Left forelimb (tissue), 1 donor: ENCODE measurements at places on chromosomes 12 and 14.

- peak; percentile 51 for DNase-seq
These were observed 169.0 kb downstream of the ZFP36L1 start for GRCh38 chr14:68623826-68624225.

DNA sequence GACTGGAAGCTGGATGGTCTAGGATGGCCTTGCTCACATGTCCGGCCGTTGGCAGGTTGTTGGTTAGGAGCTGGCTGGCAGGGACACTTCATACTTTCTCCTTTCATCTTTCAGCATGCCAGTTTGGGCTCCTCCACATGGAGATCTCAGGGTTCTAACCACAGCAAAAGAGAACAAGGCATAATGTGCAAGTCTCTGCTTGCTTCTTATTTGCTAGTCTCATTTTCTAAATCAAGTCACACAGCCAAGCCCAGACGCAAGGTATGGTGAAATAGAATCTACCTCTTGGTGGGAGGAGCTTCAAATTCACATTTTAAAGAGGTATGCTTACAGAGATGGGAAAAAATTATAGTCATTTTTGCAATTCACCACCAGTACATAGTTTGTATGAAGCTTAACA, 69.1 kb upstream of the NAP1L1 start:
- DNase-seq, result no peak

GRCh38 chr12:53696655-53697331, 20.9 kb upstream of the ATP5MC2 start:
- DNase-seq, result no peak

GRCh38 chr12:47850153-47851084, 30.7 kb upstream of the HDAC7 start:
- no peak for DNase-seq

- no peak for DNase-seq
These were observed 6.9 kb downstream of the TGM1 start for GRCh38 chr14:24255931-24256711.

DNA sequence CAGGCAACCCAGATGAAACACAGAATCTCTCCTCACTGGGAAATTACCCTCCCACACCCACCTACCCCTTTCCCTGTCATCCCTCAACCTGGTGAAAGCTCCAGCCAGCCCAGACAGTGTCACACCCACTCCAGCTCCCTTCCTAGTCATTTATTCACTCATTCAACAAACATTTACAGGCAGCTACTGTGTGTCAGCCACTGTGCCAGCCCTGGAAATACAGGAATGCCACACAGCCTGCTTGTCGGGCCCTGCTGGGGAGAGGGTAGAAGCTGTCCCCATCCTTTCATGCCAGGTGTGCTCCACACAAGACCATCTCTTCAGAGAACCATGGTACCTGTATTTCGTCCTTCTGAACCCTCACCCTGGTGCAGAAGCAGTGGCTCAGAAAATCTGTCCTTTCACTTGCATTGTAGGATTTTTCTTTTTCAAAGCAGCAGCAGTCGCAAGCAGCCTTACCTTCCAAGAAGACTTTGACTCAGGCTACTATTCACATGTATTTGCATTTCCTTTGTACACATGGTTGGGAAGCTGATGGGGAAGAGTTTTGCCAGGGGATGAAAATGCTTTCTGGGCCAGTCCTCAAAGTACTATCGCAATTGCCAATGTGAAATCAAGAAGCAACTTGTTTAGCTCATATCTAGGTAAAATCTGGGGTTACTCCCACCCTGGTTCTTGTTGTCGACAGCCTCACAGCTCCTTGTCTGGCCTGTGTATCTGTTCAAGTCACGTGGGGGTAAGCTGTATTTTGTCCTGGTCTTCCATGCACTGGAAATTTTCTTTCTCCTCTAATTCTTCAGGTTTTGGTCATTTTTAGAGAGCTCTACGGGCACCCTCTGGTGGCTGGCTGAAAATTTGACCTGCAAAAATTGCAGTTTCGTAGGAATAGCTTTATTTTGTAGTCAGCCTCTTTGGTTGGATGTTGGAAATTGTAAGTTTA, 147.4 kb upstream of the EGLN3 start:
- no peak for DNase-seq

- DNase-seq, result peak; percentile 25
These were observed 70.7 kb upstream of the DDX11 start for GRCh38 chr12:31002999-31003398.

DNA sequence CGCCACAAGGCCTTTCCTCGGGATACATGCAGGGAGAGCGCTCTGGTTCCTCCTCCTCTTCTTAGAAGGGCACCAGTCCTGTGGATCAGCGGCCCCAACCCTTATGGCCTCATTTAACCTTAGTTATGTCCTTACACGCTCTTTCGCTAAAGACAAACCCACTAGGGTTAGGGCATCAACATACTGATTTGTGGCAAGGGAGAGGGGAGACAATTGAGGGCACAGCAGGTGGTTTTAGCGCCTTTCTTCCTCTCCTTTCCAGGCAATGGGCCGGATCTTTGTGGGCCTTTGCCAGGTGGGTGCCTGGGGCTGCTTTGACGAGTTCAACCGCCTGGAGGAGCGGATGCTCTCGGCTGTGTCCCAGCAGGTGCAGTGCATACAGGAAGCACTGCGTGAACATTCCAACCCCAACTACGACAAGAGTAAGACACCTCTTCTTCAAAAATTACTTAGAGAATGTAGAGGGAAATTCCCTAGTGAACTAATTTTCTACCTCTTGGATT, 43.6 kb downstream of the DYNC1H1 start:
- DNase-seq, result no peak

DNA sequence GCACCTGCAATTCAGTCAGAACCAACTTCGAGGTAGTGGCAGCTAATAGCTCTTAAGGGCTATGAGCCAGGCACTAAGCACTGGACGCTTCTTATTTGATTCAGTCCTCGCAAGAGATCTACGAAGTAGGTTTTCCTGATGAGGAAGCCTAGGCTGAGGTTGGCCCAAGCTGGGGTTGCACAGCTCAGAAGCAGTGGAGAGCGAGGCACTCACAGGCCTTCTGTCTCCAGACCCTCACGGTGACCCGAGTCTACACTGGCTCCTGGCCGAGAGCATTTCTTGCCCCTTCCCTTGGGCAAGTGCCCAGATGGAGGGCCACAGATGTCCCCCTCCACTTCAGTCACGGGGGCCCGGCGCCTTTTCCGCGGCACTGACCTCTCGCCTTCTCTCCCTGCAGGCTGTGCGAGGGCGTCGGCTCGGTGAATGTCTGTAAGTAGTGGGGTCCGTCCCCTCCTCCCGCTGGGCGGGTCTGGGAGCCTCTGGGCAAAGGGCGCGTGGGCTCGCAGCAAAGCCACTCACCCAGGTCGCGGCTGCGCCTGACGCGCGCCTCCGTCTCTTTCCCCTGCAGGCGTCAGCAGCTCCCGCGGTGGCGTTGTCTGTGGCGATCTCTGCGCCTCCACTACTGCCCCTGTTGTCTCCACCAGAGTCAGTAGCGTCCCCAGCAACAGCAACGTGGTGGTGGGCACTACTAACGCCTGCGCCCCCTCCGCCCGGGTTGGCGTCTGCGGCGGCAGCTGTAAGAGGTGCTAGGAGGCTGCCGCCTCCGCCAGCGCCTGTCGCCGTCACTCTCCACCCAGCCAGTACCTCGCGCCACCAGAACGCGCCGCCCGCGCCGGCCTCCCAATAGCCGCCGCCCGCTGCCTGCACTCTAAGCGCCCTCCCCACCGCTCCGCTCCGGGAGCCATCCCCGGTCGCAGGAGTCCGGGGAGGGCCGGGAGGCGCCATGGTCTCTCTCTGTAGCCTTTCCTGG, 13.1 kb downstream of the KRT83 start:
- peak; percentile 81 for DNase-seq

DNA sequence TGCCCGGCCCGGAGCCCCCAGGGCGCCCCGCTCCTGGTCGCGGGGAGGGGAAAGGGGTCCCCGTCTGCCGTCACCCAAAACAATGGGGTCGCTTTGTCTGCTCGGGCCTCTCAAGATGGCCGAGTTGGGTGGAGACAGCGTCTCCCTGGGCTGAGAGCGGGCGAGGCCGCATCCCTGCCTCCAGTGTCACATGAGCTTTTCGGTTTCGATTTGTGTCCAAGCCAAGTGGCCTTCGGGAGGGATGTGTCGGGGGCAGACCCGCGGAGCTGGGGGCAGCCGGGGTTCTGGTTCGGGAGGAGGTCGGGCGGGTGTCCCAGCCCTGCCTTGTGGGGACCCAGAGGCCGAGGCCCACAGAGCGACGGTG, 790 bp downstream of the DYNC1H1 start:
- DNase-seq, result peak; percentile 84

DNA sequence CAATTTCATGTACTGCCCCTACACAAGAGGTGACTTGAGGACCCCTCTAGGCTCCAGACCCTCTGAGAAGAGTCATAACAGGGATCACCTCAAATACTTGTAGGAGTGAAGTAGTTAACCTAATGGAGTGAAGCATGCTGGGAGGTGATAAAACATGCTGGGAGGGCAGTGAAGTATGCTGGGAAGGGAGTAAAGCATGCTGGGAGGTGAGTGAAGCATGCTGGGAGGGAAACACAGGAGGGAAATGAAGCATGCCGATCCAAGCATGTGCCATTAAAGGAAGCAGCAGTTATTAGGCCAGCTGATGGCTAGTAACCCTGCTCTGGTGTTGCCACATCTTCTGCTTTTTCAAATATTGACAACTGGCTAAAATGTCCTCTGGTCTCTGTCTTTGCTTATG, 70.7 kb upstream of the TRHDE start:
- no peak for DNase-seq

DNA sequence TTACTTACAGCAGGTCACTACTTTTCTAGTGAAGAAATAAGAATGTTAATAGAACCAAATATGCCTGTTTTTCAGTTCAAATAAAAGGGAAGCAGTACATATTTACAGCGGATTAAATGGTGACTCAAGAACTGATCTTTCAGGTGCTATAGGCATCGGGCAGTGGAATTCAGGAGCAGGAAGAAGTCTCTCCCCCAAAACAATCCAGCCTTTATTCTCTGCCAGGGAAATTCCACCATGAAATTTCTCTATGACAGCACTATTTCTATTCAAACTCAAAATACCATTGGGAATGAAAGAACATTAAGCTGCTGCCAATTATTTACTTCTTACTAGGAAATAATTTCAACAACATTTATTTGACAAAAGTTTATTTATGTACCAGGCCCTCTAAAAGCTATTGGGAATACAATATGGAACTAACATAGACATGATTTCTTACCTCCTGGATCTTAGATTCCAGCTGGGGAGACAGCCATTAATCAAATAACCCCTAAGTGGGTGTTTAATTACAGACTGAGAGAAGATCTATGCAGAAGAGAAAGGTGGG, 60.3 kb upstream of the KRR1 start:
- DNase-seq, result no peak

DNA sequence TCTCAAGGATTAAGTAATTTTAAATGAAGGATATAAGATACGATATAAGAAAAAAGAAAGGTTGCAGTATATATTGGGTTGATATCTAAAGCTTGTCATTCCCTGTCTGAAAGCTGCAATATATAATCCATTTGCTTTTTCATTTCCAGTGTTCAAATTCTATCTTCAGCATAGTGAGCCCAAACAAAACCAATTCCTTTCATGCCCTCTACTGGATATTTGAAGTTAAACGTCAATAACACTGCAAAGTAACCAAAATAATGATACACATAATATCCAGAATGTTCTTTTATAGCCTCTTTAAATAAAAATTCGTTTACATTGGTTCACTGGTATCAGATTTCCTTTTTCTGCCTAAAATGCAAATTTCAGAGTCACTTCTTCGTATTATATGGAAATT, 64.5 kb upstream of the DAAM1 start:
- no peak for DNase-seq

GRCh38 chr12:79524507-79525148, 166.1 kb downstream of the PAWR start:
- no peak for DNase-seq

DNA sequence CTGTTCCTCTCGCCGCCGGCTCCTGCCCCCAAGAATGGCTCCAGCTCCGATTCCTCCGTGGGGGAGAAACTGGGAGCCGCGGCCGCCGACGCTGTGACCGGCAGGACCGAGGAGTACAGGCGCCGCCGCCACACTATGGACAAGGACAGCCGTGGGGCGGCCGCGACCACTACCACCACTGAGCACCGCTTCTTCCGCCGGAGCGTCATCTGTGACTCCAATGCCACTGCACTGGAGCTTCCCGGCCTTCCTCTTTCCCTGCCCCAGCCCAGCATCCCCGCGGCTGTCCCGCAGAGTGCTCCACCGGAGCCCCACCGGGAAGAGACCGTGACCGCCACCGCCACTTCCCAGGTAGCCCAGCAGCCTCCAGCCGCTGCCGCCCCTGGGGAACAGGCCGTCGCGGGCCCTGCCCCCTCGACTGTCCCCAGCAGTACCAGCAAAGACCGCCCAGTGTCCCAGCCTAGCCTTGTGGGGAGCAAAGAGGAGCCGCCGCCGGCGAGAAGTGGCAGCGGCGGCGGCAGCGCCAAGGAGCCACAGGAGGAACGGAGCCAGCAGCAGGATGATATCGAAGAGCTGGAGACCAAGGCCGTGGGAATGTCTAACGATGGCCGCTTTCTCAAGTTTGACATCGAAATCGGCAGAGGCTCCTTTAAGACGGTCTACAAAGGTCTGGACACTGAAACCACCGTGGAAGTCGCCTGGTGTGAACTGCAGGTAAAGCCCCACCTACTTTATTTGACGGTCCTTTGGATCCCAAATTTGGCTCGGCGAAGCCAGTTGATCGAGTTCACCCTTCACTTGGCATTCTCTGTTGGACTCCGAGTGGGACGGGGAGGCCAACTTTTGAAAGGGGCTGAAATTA, 1.5 kb downstream of the WNK1 start:
- DNase-seq, result peak; percentile 67

- DNase-seq, result no peak
These were observed 25.8 kb downstream of the TAOK3 start for GRCh38 chr12:118346895-118347294.

GRCh38 chr14:88503754-88504406, 50.9 kb downstream of the PTPN21 start:
- no peak for DNase-seq

DNA sequence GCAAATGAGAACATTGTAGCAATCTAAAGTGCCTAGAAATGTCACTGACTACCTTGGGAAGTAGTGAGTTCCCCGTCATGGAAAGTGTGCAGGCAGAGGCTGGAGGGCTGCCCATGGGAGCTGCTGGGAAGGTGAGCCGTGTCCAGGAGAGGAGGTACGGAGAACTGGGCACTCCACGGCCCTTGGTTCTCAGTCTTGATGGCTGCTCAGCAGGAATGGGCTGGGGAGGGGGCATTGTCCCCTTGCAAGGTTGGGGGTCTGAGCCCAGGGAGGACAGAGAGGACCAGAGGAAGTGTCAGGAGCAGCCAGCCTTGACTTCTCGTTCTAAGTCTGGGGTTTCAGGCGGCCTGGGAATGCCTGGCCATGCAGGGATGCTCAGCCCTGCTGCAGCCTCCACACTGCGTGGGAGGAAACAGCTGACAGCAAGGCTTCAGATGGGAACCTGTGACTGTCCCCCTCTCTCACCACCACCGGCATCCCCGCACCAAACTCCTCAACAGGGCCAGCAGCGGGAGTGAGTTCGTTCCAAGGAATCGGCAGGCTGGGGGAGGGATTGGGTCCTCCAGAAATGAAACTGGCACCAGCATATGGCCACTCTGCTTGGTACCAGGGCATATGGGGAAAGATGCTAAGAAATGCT, 140.2 kb downstream of the BCL11B start:
- DNase-seq, result no peak
